CD4-positive, alpha-beta memory T cell (primary cell): ENCODE measurements at places on chromosomes 2 and 18.
A peak's percentile ranks its signal among the peaks of the same experiment; 100 is the strongest.

DNA sequence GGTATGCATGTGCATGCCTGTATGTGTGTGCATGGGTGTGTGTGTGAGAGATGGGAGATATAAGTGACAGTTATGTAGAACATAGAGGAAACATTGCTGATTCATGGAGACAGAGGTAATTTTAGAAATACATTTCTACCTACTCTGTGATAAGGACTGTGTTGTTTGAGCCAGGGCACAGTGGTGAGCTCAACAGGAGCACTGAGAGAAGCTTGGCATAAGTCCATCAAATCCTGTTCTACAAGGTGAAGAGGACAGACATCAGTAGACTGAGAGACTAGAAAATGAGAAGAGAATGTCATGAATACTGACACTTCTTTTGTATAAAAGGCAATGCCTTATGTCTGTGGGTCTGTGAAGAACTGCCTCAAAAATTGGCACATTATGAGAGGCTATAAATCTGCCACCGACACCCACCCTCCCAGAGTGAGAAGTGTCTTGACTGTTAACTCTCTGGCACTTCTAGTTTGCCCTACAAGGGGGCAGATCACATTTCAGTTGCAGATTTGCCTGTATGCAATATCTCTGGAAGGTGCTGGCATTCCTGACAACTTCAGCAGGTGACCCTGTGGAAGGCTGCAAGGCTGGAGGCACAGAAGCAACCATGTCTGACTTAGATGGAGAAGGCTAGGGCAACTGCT is 962.3 kb upstream of the NRXN1 start:
- H3K4me3 ChIP-seq: no peak overlapping the region
- H3K27ac ChIP-seq: no peak overlapping the region
- no peaks in the 10 kb centered on the region for H3K4me1 ChIP-seq

DNA sequence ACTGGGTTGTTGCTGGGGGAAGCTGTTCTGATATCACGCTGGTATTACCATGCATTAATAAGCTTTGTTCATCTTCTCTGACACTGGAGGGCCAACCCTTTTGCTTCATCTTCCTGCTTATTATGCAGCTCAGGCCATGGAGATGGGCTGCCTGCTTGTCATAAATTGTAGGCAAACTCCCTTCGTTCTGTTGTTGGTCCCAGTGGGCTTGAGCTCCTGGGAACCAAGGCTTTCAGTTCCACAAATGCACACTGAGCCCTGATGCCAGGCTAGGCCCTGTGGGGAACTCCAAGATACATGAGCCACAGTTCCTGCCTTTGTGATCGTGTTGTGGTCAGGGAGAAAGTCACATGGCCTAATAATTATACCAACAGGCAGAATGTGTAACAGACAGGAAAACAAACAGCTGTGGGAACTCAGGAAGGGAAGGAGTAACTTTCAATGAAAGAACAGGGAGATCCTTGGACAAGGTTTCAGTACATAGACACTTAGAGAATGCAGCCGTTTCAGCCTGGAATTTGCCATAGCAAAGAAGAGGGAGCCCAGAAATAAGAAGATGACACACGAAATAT is 49.0 kb upstream of the BCL2L11 start:
- no peaks in the 10 kb centered on the region for H3K4me1 ChIP-seq
- no peaks in the 10 kb centered on the region for H3K27me3 ChIP-seq

- H3K4me1 ChIP-seq: no peaks in the 10 kb centered on the region
- H3K27ac ChIP-seq: no peak overlapping the region
- H3K4me3 ChIP-seq: no peak overlapping the region
- no peaks in the 10 kb centered on the region for H3K36me3 ChIP-seq
- no peaks in the 10 kb centered on the region for H3K27me3 ChIP-seq
These were observed 83.7 kb downstream of the FMNL2 start for GRCh38 chr2:152418688-152419087.

DNA sequence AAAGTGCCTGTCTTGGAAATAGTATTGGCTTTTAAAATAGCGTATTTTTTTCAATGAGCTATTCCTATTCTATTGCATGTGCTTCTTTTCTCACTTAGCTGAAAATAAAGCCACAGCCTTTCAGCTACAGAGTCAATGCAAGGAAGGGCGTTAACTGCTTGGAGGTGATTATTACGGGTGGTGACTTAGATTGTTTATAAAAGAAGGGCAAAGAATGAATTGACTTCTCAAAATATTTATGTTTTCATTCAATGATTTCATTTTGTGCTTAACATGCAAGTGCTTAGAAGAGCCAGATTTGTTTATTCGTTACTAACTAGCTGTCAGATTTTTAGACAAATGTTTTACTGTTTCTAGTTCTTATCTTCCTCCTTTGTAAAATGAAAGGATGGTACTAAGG is 2.8 kb upstream of the CHN1 start:
- peaks cover 9% of the 10 kb centered on the region for H3K4me1 ChIP-seq
- no peak for DNase-seq
- no peaks in the 10 kb centered on the region for H3K36me3 ChIP-seq
- no peak overlapping the region for H3K4me3 ChIP-seq
- peaks cover 13% of the 10 kb centered on the region for H3K27me3 ChIP-seq

DNA sequence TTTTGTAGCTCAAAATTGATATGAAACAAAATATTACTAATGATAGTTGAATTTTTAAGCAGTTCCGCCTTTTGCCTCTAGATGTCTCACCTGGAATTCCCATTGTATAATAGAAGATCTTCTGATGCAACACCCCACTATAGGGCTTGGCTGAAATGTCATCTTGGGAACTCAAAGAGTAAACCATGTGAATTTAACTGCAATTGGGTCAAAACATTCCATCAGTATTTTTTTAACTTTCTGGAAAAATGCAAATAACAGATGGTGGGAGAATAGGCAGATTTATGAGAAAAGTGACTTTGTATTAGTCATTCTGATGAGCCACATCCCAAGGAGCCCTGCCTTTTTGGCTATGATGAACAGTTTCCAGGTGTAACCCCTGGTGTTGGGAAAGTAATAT is 489.9 kb downstream of the NYAP2 start:
- H3K4me1 ChIP-seq: no peaks in the 10 kb centered on the region
- no peaks in the 10 kb centered on the region for H3K27me3 ChIP-seq
- no peak overlapping the region for H3K27ac ChIP-seq
- H3K36me3 ChIP-seq: no peaks in the 10 kb centered on the region
- DNase-seq: peak; percentile 6

- no peaks in the 10 kb centered on the region for H3K4me1 ChIP-seq
- no peak overlapping the region for H3K4me3 ChIP-seq
- no peak for DNase-seq
- no peak overlapping the region for H3K27ac ChIP-seq
These were observed 80.5 kb upstream of the KCNH7 start for GRCh38 chr2:162919111-162919510.

GRCh38 chr18:34220081-34220815 is 4.5 kb downstream of the NOL4 start:
- H3K36me3 ChIP-seq: no peaks in the 10 kb centered on the region
- H3K4me1 ChIP-seq: no peaks in the 10 kb centered on the region
- H3K27me3 ChIP-seq: no peaks in the 10 kb centered on the region
- no peak overlapping the region for H3K27ac ChIP-seq
- H3K4me3 ChIP-seq: no peak overlapping the region

DNA sequence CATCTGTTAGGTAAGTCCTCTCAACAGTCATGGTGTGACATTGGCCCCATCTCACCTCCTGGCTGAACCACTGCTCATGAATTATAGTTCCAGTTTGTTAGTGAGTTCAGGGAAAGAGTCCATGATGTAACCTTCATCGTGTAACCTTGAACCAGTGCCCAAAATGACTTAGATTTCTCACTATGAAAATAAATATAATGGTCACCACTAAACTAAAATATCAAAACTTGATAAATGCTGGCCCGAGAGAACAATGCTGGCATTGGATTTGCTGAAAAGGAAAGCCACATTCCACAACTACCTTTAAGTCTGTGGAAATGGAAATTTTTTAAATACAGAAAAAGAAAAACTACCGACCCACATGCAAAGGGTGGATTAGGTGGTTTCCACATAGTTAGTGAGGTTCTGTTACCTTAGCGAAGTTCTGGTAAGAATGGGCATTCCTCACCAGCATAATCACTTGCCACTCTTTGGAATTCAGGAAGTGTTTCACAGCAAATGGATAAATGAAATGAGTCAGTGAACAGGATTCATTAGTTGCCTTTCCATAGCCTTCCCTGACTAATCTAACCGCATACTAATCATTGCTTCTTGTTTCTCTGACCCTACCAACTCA is 133.9 kb upstream of the CTAGE1 start:
- no peaks in the 10 kb centered on the region for H3K27me3 ChIP-seq
- no peaks in the 10 kb centered on the region for H3K36me3 ChIP-seq
- no peak for DNase-seq
- no peak overlapping the region for H3K27ac ChIP-seq
- H3K4me1 ChIP-seq: no peaks in the 10 kb centered on the region
- H3K4me3 ChIP-seq: no peak overlapping the region
